Activated CD4-positive, alpha-beta T cell treated with anti-CD3 and anti-CD28 coated beads for 36 hours (primary cell): ENCODE measurements at places on chromosomes 3 and 15. TPM values are rescaled to one million over a fixed set of nuclear protein-coding genes. Genes with fewer than 3 reads are reported as not detected.

ABHD6 gene
- 3.5 TPM for total RNA-seq

SLC2A2 gene
- total RNA-seq: not detected

SCAANT1 gene
- total RNA-seq: not detected

BTBD1 gene
- total RNA-seq: 58.3 TPM

LRRIQ4 gene
- total RNA-seq: 0.09 TPM

GOLGA6L10 gene
- total RNA-seq: 1.6 TPM

POC1A gene
- total RNA-seq: 26.1 TPM

PIF1 gene
- 30.0 TPM for total RNA-seq

PSTPIP1 gene
- total RNA-seq: 100 TPM

ROBO2 gene
- total RNA-seq: not detected

DAPK2 gene
- 1.0 TPM for total RNA-seq

LYZL4 gene
- not detected for total RNA-seq

VEPH1 gene
- total RNA-seq: not detected

DNAH12 gene
- not detected for total RNA-seq

PTPRG gene
- total RNA-seq: 0.32 TPM
